Hypothalamus (tissue), 51 donors: ENCODE measurements at places on chromosomes 16 and 17.

DNA sequence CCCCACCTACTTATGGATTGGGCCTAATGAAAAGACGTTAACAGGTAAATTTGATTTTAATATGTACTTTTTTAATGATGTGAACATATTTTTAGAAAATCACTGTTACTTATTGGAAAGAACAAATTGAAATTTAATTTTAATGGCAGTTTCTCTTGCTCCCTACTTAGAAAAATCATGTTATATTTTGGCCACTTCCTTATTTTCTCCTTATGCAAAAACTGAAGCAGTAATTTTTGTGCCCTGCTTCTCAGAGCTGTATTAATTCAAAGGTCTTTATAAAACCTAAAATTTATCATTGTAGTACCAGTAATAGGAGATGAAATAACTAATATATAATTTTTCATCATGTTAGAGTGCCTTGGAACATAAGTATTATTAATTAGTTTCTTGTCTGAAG is 2.8 kb downstream of the ZPBP2 start:
- DNase-seq = no peak

DNA sequence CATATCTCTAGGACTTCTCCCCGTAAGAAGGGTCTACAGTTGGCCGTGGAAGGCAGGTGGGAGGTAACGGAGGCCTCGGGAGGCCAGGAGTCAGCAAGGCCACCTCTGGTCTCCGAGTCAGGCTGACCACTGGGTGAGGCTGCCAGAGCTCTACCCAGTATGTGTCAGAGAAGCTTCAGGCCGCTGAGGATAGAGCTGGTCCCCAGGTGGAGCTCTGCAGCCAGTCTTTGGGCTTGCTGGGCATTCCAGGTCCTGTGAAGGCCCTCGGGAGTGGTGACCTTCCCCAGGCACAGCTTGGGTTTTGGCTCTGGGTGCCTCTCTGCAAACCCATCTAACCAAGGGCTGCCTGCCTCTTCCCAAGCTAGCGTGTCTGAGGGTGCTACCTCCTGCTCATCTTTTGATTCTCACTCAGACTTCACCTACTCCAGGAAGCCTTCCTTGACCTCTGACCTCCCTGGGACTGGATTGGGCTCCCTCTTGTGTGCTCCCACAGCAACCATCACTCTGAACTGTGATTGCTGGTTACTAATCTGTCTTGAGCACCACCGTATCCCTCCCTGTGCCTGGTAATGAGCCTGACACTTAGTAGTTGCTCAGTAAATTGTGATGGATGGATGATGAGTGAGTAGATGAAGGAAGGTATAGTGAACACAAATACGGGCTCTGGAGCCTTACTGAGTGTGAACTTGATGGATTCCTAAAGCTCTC is 22.3 kb downstream of the RHBDL3 start:
- DNase-seq = no peak

DNA sequence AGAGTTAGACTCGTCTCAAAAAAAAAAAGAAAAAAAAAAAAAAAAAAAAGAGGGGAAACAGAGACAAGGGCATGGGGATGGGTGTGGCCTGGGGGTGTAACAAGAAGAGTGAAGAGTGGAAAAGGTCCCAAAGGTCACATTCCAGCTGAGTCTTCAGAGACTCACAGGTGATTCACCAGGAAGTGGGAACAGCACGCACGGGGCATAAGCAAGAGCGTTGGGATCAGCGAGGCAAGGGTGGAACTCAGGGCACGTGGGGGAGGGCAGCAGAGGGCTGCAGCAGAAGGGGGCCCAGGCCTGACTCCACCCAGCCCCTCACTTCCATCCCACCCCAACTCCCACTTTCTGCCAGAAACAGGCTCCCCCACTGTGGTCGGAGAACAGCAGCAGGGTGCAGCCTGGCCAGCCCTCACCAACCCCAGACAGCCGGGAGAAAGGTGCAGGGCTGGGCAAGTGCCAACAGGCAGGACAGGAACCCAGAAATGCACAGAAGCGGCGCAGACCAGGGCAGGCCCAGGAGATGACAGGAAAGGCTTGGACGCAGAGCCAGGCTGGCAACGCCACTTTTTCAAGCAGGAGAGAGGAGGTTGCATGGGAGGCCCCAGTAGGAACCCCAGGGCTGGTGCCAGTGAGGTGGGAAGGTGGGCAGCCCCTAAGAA is 3.3 kb downstream of the MEAK7 start:
- no peak for DNase-seq

DNA sequence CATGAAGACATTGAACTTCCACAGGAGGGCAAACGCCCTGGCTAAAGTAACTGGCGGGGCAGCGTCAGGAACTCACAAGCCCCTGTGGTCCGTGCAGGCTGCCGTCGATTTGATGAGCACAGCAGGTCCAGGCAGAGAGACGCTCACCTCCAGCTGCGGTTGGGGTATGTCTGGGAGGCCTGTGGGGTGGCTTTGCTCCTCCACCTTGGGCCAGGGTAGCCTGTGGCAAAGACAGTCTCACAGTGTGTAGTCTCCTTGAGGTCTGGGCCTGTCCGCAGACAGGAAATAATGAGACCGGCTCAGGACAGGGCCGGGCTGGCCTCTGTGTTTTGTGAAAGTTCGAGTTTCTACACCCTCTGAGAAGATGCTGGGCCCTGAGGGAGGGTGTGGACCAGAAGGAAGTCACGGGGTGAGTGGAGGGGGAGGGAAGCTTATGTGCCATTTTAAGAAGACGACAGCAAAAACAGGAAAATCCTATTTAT is 103.3 kb downstream of the METRNL start:
- no peak for DNase-seq

DNA sequence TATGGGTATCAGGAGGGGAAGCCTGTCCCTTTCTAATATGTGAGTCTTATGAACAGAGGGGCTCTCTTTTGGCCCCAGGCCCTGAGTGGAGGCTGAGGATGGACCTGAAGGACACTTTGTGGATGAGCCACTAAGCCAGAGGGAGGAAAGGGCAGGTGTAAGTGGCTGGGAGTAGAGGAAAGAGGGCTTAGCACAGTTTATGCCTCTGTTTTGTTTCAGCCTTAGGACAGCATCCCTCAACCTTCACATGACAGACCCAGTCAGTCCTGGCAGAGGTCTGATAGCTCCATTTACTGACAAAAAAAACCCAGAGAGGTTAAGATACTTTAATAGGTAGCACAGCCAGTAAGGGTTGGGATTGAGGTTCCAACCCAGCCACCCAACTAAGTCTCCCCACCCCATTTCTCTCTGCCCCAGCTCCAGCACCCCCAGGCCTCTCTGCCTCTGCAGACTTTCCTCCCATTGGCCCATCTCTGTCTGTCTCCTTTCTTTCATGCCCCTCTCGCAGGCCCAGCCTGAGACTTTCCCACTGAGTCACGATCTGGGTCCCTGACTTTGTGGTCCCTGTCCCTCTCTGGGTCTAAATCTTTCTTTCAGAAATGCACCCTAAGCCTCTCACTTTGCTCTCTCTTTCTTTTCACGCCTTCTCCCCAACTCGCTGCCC is 4.7 kb upstream of the TBX21 start:
- no peak for DNase-seq

DNA sequence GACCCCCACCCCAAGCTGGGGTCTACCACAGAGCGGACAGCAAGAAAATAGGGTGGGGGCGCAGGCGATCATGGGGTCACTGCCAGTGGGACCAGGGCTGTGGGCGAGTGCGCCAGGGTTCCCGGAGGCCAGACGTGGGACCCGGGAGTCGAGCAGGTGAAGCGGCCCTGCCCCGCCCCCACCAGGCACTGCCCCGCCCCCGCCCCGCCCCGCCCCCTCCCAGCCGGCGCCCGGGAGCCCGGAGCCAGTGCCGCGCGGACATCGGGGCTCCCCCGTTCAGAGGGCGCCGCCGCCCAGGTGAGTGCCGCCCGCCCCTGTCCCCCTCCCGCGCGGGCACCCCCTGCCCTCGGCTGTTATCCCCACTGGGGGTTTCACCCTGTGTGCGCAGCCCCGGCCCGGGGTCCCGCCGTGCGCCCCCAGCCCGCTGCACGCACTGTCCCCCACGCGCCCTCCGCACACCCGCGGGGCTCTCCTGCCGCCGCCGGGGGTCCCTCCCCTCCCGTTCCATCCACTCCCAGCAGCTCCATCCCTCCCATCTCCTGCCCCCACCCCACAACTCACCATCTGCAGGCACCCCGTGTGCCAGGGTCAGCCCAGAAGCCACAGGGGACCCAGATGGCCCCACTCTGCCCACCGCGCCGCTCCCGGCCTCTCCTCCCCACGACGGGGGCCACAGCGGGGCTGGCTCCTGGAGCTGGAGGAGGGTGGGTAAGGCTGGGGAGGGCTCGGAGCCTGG is at the start of gene SSTR5:
TSS of gene SSTR5 (plus strand) at position 222 of the 736 bp plus-strand sequence. CDS start 6,122 bp downstream, outside the sequence.
- DNase-seq = no peak

- no peak for DNase-seq
Measured at GRCh38 chr17:9266031-9266680, 244.8 kb downstream of the NTN1 start.

DNA sequence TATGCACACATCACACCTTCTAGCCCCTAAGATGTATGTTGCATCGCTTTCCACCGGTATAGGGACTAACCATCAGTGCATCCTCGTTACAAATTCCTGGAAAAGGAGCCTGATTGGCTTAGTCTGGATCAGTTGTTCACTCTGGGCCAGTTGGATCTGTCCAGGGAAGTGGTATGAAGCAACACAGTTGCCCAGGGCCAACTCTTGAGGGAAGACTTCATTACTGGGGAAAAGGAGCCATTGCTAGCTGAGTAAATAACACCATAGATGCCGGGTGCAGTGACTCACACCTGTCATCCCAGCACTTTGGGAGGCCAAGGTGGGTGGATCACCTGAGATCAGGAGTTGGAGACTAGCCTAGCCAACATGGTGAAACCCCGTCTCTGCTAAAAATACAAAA is 275.2 kb upstream of the RBFOX1 start:
- no peak for DNase-seq

DNA sequence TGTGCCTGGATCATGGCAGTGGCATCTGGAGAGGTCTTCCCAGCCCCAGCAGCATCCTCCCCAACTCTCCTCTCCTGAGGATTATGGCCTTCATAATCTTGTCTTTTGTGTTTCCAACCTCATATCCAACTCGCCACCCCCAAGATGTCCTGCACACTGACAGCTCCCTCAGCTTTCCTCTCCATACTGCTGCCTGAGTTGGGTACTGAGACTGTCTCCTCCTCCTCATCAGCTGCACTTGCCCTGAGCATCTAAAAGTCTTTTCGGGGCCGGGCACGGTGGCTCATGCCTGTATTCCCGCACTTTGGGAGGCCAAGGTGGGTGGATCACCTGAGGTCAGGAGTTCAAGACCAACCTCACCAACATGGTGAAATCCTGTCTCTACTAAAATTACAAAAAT is 2.0 kb downstream of the CD300LB start:
- no peak for DNase-seq

- DNase-seq = no peak
Measured at GRCh38 chr17:31286587-31286986, 10.5 kb downstream of the OMG start.

GRCh38 chr16:80277182-80277581 is 263.6 kb upstream of the DYNLRB2 start:
- no peak for DNase-seq

DNA sequence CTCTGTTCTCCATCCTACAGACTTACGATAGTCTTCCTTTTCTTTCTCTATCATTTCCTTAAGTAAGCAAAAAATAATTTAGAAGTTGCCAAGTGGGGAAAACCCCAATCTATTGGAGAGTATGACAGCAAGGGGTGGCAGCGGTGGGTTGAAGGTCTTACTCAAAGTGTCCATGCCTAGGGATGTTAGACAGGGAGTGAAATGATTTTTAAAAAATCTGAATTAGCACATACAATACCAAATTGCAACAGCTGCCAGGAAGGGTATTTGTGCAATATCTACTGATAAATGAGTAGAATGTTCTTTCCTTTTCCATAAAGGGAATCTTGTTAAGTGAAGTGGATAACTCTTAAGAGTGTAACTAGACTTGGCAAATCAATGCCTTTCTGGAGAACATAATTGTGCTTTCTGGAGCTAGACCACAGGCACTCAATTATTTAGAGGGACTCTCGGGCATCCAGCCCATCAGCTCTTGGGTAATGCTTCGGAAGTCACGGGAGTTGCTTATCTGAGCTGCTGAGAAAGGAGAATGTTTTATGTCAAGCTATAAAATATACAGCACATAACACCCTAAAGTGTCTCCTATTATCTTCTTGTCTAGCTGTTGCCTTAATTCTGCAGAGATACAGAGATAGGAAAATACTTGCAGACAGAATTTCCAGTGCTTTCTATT is 151.5 kb downstream of the KCNJ2 start:
- DNase-seq = no peak

DNA sequence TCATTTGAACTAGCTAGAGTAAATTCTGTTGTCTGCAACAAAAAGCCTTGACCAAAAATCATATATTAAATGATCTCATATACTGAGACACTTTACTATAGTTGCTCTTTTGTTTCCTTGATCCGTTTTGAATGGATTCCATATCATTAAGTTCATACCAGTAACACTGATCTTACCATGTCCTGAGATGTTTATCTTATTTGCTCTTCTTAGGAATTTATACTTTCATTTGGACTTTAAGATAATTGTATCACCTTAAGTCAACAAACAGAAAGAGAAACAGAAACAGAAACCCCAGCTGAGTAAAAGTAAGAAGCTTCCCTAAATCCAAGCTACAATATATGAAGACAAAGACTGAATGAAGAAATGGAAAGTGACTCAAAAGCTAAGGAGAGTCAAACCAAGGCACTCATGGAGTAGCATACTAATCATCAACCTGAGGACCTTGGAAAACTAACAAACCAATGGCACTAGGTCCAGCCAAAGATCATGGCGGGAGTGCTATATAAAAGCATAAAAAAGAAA is 106.5 kb upstream of the COX10 start:
- no peak for DNase-seq
